ENCODE measurements at places on chromosomes 5 and 9. TPM values are rescaled to one million over a fixed set of nuclear protein-coding genes. Genes with fewer than 3 reads are reported as not detected.

DNA sequence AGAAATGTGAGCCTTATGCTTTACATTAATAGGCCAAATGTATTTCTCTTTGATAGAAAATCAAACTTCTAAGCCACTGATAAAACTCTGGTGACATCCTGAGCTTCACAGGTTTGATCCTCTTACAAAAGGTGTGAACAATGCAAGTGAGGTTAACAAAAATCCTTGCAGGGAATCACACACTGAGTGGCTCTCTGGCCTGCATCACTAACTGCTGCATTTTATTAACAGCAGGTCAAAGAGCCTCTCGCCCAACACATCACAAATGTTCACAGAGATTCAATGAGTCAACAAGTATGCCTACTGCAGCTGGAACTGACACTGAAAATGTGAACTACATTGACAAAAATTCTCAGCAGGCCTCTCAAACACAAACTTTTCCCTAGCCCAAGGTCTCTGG lies 122.3 kb downstream of the SEMA5A start:
- DNase-seq = no peak

GRCh38 chr9:6997330-6997729 lies 239.6 kb downstream of the KDM4C start:
- no peak for DNase-seq

GRCh38 chr5:68265347-68265746 lies 49.8 kb downstream of the PIK3R1 start:
- no peak for DNase-seq

DNA sequence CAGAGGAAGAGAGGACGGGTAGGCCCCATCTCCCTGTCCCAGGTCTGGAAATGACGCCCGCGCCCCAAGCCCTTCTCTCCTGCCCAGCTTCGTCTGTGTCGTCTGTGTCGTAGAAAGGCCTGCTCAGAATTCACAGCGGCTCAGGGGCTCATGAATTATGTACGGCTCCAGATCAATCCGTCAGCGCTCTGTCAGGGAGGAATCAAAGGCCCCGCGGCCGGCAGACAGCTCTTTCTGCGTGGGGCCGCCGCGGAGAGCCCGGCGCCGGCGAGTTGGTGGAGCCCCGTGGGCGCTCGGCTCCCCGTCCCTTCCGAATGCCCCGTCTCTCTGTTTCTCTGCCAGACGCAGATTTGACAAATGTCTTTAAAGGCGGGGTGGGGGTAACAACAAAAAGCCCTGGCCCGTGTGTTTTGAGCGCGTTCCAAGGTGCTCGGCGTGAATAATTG lies 83.8 kb upstream of the RAPGEF1 start:
- DNase-seq = no peak

DNA sequence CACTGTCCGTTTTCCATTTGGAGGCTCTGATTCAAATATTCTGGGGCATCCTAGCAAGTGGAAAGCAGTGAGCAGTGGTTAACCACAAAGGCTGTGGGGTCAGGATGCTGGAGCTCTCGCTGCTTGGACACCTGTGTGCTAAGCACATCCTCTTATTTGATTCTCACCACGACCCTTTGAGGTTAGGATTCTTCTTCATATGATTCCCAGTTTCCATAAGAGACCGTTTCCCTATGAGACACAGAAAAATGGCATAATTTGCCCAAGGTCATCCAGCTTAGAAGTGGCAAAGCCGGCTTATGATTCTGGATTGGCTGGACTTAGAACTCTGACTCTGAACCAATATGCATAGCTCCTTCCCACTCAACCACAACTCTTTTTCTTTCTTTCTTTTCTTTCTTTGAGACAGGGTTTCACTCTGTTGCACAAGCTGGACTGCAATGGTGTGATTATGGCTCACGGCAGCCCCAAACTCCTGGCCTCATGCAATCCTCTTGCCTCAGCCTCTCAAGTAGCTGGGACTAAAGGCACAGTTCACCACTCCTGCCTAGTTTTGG lies 207.7 kb downstream of the TTLL11 start:
- DNase-seq = no peak

- no peak for DNase-seq
Observed at GRCh38 chr5:35947085-35947484, 8.7 kb upstream of the CAPSL start.

DNA sequence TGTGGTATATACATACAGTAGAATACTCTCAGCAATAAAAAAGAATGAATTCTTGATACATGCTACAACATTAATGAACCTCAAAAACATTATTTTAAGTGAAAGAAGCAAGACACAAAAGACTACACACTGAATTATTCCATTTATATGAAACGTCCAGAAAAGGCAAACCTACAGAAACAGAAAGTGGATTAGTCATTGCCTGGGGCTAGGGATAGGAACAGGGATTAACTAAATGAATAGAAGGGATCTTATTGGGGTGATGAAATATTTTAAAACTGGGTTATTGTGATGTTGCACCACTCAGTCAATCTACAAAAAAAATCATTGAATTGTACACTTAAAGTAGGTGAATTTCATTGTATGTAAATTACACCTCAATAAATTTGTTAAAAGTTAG lies 326.7 kb downstream of the PIK3R1 start:
- DNase-seq = no peak

The OLFM1 gene
- total RNA-seq = 8.5 TPM
